Activated CD4-positive, alpha-beta T cell treated with anti-CD3 and anti-CD28 coated beads, Interleukin-2, amount 50 U/mL, for 1 hour (primary cell): ENCODE measurements at places on chromosomes 6 and 20.
A peak's percentile ranks its signal among the peaks of the same experiment; 100 is the strongest.

GRCh38 chr6:144898052-144898689, 613.0 kb downstream of the UTRN start:
- DNase-seq: no peak

GRCh38 chr20:63782051-63782471, 42.5 kb downstream of the SLC2A4RG start:
- DNase-seq: peak; percentile 31

DNA sequence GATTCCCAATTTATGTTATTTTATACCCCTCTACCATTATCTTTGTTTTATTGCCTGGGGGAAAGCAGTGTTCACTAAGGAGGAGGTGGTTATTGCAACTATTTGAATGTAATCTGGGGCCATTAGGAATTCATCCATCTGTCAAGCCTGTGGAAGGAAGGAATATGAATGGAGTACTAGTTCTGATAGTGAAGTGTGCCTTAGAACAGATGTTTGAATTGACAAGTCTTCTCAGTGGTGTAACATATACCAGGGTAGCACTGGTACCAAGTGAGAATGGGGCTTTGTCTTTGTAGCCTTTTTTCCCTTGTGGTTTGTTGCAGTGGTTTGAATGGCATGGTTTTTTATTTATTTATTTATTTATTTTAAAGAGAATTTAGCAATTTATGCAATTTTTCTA, 27.9 kb upstream of the HDAC2 start:
- no peak for DNase-seq

DNA sequence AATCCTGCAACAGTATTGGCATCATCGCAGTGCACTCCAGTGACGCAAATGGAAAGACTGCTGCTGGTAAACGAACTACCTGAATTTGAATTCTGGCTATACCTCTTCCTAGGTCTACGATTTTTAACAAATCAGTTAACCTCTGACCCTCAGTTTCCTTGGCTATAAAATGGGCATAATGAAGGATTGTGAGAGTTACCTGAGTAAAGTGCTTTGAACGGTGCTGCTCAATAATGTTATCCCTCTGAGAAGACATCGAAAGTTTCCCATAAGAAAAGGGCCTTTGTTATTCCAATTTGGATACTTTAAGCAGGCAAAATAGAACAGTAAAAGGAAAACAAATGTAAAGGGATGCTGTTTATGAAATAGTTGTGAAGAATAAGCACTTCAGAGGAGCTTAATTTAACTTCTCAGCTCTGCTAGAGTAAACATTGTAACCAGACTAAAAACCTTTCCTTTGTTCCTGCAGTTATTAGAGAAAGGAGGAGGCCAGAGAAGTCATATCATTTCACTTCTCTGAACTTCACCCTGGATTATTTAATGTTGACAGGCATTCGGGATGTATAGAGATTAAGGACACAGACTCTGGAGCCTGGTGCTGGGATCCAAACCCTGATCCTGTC, 5.8 kb downstream of the SGK1 start:
- DNase-seq: no peak

GRCh38 chr20:41467220-41467619, 100.6 kb upstream of the EMILIN3 start:
- DNase-seq: no peak

DNA sequence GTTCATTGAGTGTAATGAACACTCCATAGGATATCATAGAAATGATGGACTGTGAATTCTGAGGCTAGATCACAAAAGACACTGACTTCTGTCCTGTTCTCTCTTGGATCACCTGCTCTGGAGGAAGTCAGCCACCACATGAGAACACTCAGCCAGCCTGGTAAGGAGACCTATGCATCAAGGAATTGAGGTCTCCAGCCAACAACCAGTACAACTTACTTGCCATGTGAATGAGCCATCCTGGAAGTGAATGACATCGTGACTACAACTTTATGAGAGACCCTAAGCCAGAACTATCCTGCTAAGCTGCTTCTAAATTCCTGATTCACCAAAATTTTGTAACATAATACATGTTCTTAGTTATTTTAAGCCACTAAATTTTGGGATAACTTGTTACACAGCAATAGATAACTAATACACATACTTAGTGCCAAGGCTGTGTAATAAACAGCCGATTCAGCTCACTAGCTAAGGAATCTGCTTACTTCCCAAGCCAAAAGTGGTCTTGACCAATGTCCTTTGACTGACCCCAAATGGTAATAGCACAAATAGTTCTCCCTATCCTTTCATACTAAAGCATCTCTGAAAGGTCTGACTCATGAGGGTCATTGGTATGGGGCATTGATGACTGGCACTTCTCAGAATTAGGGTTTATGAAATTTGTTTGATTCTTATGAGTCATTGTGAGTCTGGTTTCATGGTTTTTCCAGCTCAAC, 6.9 kb upstream of the CTNNBL1 start:
- no peak for DNase-seq

- no peak for DNase-seq
These were observed 364.3 kb upstream of the ID4 start for GRCh38 chr6:19472850-19473249.

DNA sequence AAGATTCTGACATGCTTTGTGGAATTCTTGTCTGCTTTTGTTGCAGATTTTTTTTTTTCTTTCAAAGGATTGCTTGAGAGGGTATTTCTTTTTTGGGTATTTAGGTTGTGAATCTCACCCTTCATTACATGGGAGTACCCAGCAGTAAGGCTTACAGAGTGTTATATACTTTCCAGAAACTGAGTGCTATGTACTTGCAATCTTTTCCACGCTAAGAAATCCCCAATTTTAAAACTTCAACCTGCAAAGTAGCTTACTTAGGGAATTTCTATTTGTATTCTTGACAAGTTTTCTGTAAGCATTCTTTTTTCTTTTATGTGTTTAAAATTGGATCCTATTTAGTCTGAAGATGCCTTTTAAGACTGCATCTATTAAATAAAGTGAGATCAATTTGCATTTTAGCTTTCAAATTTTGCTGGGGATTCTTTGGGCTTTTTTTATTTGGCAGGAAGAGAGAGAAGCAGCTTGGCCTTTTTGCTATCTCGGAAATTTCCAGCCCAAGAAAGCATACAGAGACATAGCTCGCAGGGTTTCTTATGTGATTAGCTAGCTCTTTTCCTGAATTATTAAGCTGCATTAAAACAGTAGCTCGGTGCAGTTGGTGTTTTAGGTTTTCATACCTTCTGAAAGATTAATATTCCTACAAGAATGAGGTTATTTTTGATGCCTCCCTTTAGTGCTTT, 42.6 kb downstream of the KCNS1 start:
- DNase-seq: no peak

DNA sequence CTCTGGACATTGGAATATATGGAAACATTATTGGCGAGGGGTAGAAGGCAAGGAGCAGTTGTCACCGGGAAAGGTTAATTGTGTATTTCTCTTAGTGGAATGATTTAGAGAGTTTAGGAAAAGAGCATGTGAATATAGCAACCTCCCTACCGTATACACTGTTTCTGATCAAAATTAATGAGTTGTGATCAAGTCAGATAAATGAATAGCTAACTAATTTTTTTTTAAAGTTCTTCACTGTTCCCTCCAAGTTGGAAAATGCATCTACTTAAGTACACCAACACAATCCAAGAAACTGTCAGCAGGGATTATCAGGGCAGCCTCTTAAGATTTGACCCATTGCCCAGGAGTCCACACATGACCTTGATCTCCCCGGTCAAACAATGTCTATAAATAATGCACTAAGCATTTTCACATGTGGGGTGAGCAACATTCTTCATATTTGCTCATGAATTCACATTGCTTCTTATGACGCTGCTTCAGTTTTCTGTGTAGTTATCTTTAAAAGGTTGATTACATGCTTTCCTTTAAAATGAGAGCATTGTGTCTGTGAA, 680.8 kb upstream of the NRSN1 start:
- no peak for DNase-seq
